Daoy (cell line): ENCODE measurements at places on chromosomes 6 and 20.

GRCh38 chr6:20811109-20811761, 277.0 kb downstream of the CDKAL1 start:
- peak; percentile 94 for DNase-seq

- DNase-seq, result no peak
Observed at GRCh38 chr20:20752712-20753111, 40.3 kb upstream of the RALGAPA2 start.

DNA sequence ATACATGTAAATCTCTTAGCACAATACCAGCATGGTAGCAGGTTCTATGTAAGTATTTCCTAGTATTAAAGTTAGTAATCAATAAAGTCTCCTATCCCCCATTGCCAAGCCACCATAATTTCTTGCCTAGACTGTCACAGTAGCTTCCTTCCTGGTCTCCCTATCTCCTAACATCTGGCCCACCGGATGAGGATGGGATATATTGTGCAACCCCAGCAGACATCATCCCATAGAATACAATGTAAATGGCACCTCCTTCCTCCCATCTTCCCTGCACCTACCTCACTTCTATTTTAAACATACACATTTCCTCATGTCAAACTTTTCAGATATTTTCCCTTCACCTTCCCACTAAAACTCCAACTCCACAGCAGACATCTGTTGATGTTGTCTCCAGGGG, 3.5 kb upstream of the BTN3A1 start:
- no peak for DNase-seq

DNA sequence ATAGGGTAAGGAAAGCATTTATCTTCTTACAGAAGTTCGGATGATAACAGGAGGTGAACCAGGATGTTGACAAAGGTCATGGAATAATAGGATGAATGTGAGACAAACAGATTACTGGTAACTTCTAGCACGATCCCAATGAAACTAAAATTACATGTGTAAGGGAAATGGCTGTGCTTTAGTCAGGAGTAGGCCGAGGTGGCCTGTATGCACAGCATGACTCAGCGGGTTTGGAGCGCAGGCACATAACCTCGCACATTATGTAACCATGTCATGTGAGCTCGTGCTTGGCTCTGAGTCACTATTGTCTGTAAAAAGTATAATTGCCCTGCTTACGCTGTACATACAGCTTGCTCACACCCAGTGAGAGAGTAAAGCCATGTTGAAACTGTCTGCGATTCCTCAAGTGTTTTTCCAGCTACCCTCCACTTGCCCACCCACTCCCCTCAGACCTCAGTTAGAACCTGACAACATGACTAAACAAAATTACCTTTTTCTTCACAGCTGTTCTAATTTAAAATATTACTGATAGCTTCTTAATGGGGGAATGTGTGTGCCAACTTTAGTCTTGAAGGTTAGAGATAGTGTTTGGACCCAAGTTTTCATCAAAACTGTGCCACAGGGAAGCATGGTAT, 8.2 kb downstream of the CYB5R4 start:
- DNase-seq, result peak; percentile 97

DNA sequence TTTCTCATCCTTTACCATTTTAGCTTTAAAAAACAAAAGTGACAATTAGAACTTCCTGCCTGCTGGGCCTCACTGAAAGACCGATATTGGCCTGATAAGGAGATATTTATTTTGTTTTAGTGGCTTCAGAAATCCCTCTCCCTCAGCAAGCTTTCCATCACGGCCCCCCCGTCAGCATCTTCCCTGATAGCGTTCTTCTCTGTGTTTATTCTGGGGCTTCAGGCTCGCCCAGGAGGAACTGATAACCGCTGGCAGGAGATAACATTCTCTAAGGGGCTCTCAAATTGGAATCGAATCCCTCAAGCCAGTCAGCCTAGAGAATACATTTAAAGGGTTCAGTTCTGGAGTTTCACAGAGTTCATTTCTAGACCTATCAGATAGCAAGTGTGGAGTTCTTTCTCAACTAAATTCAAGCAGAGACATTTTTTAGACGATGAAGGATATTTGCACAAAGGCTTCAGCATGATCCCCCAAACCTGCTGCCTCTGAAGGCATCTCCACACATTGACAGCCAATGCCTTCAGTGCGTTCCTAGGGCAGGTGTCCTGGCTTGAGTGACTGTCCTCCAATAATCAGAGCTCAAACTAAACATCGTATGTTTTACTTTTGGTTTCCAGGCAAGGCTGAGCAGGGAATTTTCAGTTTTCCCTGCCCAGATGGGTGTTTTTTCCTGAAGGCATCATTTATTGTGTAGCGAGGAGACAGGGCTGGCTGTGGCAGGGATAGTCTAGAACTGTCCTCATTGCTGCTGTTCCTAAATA, 17.0 kb downstream of the PRDM1 start:
- DNase-seq, result no peak
